ENCODE measurements at places on chromosomes 5 and 9.

DNA sequence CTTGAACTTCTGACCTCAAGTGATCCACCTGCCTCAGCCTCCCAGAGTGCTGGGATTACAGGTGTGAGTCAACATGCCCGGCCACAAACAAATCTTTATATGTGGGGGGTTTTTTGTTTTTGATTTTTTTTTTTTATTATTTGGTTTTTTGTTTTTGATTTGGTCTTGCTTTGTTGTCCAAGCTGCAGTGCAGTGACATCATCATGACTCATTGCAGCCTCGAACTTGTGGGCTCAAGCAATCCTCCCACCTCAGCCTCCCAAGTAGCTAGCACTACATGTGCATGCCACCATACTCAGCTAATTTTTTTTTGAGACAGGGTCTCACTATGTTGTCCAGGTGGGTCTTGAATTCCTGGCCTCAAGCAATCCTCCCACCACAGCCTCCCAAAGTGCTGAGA, 42.4 kb downstream of the ALDH7A1 start:
- no peak for DNase-seq

- no peak for DNase-seq
These were observed 586 bp downstream of the TXN start for GRCh38 chr9:110255463-110256379.

- DNase-seq = no peak
These were observed 174.0 kb downstream of the NR2F1-AS1 start for GRCh38 chr5:93406971-93407401.

- DNase-seq = no peak
These were observed 212.4 kb upstream of the C9orf72 start for GRCh38 chr9:27785714-27786100.

- DNase-seq = no peak
These were observed 443.7 kb downstream of the ARHGEF28 start for GRCh38 chr5:74069741-74070140.

- no peak for DNase-seq
These were observed 201.7 kb upstream of the TARS1 start for GRCh38 chr5:33238826-33239695.

- no peak for DNase-seq
These were observed 61.4 kb downstream of the ARHGEF28 start for GRCh38 chr5:73687357-73687756.

GRCh38 chr9:118306801-118307200, 602.6 kb downstream of the TLR4 start:
- no peak for DNase-seq

GRCh38 chr9:13140843-13141592, 138.5 kb downstream of the MPDZ start:
- no peak for DNase-seq

DNA sequence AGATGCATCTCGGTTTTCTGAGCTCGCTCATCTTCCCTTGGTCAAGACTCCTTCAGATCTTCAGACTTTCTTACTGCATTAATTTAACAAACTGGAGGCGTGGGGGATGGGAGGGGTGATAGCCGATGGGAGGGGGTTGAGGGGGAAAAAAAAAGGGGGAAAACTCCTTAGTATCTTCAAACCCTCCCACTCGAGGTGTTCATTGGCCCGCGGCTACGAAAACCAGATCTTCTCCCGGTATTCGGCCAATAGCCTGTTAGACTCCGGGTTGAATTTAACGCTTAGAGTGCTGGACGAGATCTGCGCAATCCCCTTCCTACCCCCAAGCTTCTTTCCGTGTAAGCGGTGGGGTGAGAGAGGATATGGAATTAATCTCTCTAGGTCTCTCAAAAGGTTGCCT, 689 bp upstream of the GLRA1 start:
- no peak for DNase-seq

DNA sequence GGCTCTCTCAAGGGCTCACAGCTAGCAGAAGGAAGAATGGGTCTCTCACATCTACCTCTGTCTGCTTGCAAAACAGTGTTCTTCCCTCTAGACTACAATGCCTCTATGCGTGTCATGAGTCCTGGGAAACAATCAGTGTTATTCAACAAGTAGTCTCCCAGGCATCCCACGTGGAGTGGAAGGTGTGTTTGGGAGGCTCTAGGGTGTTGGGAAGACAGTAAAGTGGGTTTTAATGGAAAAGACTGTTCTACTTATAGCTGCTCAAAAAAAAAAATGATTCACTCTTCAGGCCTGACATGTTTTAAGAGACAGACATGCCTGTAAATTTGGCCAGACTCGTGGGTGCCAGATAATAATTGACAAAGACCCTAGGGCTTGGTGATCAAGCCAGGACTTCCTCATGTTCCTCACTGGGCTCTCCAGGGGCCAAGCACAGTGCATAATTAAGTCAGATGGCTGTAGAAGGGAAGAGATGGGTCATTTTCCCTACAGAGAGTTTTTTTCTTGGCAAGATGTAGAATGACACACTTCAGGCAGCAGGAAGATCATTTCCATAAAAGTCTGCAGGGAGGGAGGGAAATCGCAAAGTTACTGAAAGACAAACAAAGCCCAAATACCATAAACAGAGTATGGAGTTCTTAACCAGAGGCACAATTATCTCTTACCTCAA, 246.4 kb downstream of the ACTL7B start:
- DNase-seq = no peak

- no peak for DNase-seq
These were observed 48.6 kb upstream of the SLCO6A1 start for GRCh38 chr5:102547141-102548035.

DNA sequence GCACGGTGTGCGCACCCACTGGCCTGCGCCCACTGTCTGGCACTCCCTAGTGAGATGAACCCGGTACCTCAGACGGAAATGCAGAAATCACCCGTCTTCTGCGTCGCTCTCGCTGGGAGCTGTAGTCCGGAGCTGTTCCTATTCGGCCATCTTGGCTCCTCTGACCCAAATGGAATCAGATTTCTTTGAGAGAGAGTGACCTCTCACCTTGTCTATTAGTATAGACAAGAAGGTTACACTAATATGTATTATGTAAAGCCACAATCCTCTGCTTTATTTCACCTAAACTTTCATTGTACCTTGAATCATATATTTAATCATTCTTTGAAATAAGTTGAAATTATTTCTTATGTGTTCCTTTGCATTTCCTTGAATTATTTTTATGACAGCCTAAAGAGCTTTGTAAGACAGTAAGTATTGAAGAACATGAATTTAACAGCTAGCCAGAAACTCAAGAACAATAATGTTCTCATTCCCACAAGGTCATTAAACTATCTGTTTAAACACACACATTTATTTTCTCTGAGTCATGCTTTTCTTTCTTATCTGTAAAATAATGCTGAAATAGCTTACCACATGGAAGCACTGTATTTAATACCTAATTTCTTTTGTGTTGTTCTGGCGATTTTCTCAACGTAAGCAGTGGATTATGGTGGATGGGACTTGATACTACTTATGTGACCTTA, 91.8 kb upstream of the DMRTA1 start:
- DNase-seq = no peak

- DNase-seq = no peak
These were observed 41.8 kb upstream of the KCNMB1 start for GRCh38 chr5:170430866-170431437.
